Cortex of kidney (tissue), 1 donor: ENCODE measurements at places on chromosomes 5 and 9.

- DNase-seq: no peak
Observed at GRCh38 chr9:133420392-133420827, 1.8 kb upstream of the ADAMTS13 start.

GRCh38 chr5:126686451-126687126 lies 85.8 kb downstream of the PHAX start:
- no peak for DNase-seq

DNA sequence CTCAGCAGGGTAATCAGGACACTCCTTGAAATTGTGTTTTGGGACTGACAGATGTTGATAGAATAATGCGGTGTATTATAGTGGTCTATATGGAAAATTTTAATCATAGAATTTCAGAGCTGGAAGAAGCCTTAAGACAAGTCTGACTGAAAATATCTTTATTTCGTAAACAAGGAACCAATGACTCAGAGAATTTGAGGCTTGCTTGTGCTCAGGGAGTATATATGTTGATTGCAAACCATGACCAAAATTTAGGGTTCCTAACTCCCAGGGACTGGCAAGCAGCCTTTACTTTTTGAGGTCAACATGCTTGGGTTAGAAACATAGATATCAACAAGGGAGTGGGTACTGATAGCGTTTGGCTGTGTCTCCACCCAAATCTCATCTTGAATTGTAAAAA lies 287.2 kb downstream of the CD180 start:
- no peak for DNase-seq

DNA sequence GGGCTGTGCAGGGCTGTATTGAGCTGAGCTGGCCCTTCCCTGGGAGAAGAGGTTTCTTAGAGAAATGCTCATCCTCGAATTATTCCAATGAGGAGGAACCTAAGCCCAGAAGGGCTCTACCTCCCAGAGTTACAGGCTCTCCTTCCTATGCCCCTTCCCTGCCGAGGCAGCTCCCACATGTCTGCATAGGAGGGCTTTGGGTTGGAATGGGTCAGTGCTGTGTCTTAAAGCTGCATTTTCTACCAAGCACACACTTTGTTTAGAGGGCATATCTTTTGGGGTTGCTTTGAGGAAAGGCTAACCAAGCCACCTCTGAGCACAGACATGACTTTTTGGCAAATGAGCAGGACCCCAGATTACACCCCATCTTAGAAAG lies 9.1 kb downstream of the NEK6 start:
- DNase-seq: no peak

DNA sequence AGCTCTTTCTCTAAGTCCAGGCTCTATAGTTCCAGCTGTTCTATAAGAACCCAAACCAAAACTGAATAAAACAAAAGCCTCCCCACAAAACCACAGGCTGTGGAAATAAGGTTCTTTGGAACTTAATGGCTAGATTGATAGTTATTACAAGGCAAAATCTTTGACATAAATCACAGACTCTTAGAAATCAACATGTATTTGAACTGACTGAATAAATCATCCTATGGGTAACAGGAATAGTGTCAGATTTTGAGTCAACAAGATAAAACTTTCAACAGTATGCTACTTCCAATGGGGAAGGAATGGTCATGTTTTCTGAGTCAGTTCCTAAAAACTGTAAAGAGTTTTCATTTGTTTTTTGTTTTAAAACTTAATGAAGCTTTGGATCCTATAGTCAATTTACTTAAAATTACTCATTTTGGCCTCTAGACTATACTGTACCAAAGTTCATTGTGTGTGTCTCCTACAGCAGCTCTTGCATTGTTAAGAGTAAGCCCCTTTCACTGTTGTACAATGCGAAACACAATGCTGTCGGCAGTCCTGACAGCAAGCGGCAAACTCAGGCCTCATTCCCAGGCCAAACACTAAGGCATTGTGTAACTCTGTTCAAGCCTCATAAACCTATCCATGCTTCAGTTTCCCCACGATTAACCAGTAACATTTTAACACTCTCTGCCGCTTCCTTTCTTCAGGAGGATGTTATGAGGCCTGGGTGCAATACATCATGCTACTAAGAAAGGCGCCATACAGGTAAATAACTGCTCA lies 134.1 kb downstream of the ARL15 start:
- DNase-seq: no peak

DNA sequence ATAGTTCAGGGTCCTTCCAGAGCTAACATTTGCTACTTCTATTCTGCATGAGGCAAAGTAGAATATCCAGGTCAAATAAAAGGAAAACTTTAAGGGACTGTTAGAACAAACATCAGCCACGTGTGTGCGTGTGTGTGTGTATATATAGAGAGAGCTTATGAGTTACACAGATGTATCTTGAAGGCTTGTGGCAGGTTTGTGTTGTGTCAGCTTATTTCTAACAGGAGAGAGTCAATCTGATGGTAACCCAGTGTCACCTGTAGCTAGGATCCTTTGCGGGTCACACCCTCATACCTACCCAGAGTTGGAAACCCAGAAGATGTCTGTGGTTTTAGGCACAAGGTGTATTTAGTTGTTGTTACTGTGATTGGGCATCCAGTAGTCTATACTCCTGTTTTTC lies 12.7 kb downstream of the POLR1E start:
- no peak for DNase-seq

GRCh38 chr5:168734620-168735300 lies 155.6 kb upstream of the PANK3 start:
- no peak for DNase-seq
